ENCODE measurements at places on chromosomes 2 and 18.
A peak's percentile ranks its signal among the peaks of the same experiment; 100 is the strongest.

- no peak for DNase-seq
Measured at GRCh38 chr2:20434588-20435294, 12.1 kb upstream of the RHOB start.

DNA sequence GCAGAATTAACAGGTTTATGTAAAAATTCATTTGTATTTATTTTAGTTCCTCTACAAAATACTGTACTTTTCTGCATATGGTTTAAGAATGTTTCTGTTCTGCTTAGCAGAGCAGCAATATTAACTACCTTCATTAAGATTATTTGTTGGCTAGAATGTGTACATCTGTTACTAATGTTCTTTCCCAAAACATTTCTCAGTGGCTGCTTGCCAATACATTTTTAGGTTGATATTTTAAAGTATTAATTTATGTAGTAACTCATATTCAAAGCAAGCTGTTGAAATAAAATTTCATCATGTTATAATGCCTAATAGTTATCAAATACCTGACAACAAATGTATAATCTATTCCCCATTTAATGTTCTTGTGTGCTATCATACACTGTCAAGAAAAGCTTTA, 40.3 kb downstream of the PRKD3 start:
- no peak for DNase-seq

DNA sequence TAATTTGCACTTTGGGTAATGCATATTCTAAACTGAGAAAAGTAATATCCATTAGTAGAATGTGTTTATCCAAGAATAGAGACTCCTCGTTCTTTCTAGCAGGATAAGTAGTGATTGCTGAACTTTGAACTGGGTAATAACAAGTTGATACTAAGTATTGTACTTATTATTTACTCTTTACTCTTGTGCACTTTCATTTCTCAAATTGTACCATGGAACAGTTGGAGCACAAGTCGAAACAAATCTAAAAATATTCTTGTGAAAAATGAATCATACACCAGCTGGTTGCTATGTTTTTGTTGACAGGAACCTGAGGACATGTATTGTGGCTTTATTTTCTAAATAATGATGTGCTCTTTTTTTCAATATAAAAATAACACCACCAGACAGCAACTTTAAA, 111.9 kb downstream of the RGPD3 start:
- no peak for DNase-seq

DNA sequence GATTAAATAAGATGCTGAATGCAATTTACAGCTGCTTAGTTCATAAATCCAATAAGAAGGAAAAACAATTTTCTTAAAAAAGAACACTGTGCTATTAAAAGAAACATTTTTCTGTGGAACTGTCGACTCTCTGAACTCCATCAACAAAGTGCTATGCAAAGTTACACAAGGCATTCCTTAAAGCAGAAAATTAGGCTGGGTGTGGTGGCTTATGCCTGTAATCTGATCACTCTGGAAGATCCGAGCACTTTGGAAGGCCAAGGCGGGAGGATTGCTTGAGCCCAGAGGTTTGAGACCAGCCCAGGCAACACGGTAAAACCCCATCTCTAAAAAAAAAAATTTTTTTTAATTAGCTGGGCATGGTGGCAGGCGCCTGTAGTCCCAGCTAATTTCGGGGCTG, 13.0 kb downstream of the MCM6 start:
- no peak for DNase-seq

- DNase-seq, result no peak
Measured at GRCh38 chr2:201118961-201119854, 3.2 kb downstream of the CFLAR start.

- DNase-seq, result no peak
Measured at GRCh38 chr2:207512356-207512755, 17.4 kb upstream of the CREB1 start.

DNA sequence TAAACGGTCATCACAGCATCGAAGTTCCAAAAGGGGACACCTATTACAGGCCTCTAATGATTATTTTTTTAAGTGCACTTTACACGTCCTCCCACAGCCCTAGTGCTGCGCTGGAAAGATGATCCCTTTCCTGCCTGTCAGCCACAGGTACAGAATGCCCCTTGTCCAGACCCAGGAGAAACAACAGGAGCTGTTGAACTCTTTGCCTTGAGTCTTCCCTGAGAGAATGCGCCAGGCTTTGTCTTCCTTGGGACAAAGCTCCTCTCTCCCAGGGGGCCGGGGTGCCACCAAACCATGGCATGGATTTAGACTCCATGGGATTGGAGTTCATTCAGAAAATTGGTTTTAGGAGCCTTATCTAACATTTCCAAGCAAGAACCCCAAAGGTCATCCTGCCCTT, 319.0 kb upstream of the SOX11 start:
- DNase-seq, result no peak

DNA sequence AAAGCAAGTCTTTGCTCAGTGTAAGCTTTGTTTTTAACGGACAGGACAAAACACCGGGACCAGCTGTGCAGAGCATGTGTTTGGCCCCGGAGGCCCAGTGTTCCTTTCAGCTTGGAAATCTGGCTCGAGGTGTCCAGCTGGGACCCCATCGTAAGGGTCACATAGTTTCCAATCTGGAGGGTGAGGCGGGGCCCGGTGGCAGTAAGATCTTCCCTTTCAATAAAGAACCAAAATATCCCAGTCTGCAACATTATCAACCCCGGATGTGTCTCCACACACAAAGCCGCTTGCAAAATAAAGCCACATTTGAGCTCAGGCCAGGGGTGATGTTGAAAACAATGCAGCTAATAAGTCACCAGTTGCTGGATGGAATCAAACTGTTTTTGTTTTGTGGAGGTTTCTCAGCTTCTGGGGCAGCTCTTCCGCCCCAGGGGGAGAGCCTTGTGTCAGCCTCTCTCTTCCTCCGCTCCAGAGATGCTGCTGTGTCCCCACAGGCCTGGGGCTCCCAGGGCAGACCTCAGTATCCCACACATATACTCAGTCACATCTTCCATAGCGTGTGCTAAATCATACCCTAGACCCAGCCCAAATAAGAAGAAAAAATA, 138.6 kb upstream of the GLI2 start:
- DNase-seq, result no peak

DNA sequence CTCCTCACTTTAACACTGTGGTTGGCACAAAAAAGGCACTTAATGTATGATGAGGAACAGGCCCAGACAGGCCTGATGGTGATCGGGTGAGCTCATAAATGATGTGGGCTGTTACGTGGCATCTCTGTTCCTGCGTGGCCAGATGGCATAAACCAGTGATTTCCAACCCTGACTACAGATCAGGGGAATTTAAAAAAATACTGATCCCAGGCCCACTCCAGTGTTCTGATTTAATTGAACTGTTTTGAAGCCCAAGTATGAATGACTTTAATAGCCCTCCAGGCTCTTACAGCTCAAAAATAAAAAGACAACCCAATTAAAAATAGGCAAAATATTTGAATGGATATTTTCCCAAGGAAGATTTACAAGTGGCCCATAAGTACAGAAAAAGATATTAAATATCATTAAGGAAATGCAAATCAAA, 48.2 kb downstream of the LIPG start:
- peak; percentile 22 for DNase-seq

DNA sequence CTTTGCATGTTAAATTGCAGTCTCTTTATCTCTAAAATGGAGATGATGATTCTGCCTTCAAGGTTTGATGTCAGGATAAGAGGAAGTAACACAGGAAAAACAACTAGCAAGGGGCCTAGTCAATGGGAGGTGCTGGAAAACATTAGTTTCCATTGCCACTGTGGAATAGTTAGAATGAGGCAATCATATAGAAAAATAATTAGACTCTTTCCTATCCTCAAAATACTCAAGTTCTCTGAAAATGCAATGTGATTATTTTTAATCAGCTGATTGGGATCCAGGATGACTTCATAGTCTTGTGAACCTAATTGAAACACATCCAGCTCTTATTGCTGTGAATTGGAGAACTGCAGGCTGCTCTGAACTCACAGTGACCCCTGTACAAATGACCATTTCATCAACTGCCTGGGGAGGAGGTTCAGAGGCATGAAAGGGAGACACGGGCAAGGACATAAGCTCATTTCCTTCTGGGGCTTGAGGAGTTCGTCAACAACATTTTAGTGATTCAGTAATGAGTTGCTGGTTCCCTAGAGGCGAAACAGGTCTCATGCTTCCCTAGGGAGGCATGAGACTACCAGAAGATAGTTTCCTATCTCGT, 422.5 kb downstream of the LPIN1 start:
- no peak for DNase-seq

- no peak for DNase-seq
Measured at GRCh38 chr2:43228321-43228751, 1.9 kb upstream of the ZFP36L2 start.

DNA sequence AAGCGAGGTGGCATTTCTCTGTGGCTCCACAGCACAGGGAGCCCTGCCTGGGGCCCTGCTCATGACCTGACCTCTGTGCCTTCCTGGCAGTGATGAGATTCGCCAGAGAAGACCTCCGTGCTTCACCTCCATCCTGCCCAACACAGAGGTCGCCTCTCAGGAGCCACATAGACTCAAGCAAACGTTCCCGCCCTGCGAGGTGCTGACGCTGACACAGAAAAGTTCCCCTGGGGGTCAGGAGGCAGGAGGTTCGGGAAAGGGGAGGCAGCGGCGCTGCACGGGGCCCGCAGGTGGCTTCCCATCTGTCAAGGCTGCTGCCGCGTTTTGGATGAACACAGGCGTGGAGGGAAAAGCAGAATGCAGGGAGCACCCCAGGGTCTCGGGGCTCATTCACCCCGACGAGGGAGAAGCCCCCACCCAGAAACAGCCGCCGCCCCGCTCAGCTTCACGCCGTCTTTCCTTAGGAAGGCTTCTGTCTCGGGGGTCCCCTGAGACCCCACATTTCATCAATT, 579.6 kb upstream of the SALL3 start:
- DNase-seq, result no peak

DNA sequence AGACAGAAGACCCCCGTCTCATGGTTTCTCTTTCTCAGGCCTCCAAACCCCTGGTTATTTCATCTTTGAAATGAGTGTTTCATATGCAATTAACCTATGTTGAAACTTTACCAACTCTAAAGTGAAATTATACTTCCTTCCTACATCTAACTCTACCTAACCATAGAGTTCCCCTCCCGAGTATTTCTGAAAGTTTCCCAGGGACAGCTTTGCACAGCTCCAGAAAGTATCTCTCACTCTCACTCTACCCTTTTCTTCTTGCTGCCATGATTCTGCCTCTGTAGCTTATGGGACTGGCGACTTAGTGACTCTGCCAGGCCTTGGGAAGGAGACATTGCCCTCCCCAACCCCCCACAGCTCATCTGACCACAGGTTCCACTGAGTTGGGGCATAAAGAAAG, 107.9 kb downstream of the B3GNT2 start:
- DNase-seq, result no peak

DNA sequence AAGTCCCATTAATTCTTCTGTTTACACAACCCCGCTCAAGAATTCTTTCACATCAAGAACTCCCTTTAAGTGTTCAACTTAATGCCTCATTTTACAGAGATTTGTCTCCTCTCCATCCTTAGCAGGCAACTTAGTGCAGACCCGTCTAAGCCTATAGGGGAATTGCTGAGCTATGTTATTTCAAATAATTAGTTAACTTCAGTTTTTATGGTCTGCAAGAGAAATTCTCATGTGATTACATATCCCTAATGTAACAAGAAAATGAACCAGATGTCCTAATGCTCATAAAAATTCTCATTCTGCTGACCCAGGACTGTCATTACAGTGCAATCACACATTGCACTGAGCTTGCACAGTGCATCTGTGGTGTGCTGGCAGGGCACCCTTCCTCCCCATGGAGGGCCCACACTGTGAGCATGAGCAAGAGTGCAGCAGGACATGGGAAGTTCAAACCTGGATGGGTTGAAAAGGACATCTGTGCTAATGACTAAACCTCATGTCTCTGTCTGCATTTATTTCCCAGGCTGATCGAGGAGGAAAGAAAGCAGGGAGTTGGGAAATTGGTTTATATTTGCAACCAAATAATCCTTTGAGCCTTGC, 97.1 kb downstream of the COL5A2 start:
- DNase-seq, result no peak

DNA sequence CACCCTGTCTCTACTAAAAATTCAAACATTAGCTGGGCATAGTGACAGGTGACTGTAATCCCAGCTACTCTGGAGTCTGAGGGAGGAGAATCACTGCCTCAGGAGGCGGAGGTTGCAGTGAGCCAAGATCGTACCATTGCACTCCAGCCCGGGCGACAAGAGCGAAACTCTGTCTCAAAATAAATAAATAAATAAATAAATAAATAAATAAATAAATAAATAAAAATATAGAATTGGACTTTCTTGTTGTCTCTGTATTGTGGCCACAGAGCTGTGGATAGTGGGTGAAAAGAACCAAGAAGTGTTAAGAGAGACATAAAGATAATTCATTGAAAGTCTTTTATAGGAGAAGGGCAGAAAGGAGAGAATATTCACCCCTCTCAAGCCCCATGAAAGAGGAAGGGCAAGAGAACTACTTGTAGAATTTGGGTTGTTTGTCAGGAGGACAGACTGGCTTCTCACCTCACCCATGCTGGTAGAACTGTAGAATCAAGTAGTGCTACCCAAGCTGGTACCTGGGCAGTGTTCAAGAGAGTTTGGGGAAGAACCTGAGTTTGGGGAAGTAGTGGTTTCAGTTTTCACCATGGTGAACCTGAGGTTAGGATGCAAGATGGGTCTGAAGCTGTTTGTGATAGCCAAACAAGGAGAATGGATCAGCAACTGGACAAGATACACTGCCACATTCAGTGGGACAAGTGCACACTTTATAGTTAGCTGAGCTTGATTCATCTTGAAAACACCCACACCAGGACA, 256.5 kb downstream of the CD226 start:
- DNase-seq, result no peak

GRCh38 chr2:23669413-23670244, 257.3 kb downstream of the ATAD2B start:
- DNase-seq, result no peak

GRCh38 chr2:163600801-163601200, 135.0 kb downstream of the FIGN start:
- no peak for DNase-seq

GRCh38 chr18:39521164-39521563, 1955.6 kb upstream of the CELF4 start:
- no peak for DNase-seq

DNA sequence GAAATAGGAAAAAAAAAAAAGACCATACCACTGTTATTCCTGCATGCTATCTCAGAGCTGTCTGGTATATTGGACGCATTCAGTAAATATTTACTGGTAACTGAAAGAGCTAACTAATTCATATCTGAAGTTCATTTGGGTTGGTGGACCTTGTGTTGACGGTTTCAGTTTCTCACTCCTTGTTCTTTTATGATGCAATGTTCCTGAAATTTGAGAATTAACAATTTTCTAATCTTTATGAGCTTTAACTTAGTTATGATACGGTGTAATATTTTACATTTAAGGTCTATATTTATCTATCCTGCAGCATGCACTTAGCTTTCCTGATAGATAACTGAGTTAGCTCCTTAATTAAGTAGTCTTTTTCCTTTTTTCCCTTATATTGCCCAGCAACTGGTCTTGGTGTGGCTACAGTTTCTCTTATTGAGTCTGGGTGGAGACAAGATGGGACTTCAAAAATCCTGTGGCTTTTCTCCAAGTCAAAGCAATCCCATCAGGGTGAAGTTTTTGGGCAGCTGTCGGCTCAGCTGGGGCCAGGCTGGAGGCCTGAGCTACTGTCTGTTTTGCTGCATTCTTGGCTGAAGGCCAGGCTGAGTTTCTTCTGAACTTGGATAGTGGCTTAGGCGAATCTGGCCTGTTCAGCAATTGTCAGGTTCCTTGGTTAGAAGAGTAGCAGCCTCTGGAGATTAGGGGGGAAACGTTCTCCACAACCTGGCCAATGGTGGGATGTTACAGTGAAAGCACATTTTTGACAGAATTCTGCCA, 78.4 kb upstream of the MEX3C start:
- DNase-seq, result peak; percentile 78

Measured in NCI-H524 (cell line).